ENCODE measurements at places on chromosomes 6 and 20.
A peak's percentile ranks its signal among the peaks of the same experiment; 100 is the strongest.

- no peak for DNase-seq
Observed at GRCh38 chr6:79066330-79066729, 11.7 kb downstream of the PHIP start.

GRCh38 chr6:144417681-144418080, 132.5 kb downstream of the UTRN start:
- DNase-seq, result no peak

DNA sequence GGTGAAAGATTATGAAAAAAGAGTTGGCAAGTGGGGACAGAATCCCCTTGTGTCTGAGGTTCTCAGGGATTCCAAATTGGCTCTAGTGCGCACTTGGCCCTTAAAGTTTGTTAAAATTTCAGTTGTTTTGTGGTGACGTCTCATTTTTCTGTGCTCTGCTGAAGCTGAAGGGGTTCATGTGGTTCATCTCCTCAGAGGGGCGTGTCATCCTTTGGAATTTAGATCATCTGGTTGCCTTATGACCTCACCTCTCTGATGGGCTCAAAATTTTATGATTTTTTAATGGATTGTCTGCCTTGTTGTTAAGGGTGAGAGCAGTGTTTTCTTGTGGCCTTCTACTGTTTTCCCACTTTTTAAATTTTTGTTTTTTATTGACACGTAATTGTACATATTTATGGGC, 20.3 kb downstream of the CYB5R4 start:
- no peak for DNase-seq

DNA sequence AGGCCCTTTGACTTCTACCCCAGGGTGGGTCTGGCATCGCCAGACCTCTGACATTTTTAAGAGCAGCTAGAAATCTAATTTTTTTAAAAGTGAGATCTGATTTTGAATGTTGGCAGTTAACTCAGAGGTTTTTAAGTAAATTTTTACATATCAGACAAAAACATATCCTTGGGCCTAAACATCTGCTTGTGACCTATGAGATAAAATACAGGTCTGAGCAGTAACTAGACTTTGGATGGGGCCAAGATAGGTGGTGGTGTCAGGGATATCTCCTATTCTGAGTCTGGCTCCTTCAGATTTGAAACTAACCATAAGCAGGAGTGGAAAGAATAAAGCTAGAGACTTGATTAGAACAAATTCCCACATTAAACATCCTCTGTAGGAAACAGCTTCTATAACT, 17.6 kb downstream of the RALY start:
- DNase-seq, result no peak

- no peak for DNase-seq
Observed at GRCh38 chr6:34151321-34152041, 5.6 kb upstream of the GRM4 start.

- no peak for DNase-seq
Observed at GRCh38 chr6:90151576-90152422, 144.8 kb downstream of the BACH2 start.

DNA sequence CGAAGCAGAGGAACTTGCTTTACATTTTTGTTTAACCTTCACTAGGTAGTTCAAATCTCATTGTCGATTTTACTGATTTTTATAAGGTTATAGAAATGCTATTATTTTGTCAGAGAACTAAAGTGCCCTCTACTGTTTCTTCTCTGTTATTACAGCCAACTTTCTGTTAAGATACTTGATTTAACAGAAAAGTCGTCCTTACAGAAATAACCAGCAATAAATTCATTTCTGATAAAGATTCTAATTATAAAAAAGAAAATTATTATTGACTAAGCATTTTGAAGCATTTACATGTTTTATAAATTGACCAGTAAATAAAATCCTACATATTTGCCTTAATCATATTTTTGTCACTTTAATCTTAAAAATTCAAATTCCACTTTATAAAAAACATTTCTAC, 60.8 kb downstream of the OGFRL1 start:
- DNase-seq, result peak; percentile 14

GRCh38 chr20:17614176-17614811, 44.4 kb downstream of the DSTN start:
- peak; percentile 41 for DNase-seq

GRCh38 chr6:11785415-11785773, 6.8 kb upstream of the ADTRP start:
- no peak for DNase-seq

- no peak for DNase-seq
Observed at GRCh38 chr6:26033941-26034354, 53.3 kb upstream of the HFE start.

- no peak for DNase-seq
Observed at GRCh38 chr20:37498066-37498665, 22.9 kb upstream of the NNAT start.

- no peak for DNase-seq
Observed at GRCh38 chr6:138689849-138690248, 83.7 kb upstream of the CCDC28A start.

DNA sequence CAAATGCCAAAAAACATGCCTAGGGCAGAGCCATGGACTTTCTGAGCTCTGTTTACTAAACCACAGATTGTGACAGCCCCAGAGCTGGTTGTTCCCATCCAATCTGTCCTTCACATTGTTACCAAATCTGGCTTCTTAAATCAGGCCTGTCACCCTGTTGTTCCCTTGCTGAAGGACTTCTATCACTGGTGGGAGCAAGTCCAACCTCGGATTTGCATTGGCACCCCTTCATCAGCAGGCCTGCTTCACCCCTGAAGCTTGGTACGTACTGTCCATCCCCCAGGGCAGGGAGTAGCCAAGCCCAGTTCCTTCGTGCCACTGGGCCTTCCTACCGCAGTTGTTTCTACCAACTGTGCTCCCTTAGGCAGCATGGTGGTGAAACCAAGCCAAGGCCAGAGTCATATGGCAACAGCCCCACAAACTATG, 357.3 kb upstream of the JARID2 start:
- DNase-seq, result no peak

DNA sequence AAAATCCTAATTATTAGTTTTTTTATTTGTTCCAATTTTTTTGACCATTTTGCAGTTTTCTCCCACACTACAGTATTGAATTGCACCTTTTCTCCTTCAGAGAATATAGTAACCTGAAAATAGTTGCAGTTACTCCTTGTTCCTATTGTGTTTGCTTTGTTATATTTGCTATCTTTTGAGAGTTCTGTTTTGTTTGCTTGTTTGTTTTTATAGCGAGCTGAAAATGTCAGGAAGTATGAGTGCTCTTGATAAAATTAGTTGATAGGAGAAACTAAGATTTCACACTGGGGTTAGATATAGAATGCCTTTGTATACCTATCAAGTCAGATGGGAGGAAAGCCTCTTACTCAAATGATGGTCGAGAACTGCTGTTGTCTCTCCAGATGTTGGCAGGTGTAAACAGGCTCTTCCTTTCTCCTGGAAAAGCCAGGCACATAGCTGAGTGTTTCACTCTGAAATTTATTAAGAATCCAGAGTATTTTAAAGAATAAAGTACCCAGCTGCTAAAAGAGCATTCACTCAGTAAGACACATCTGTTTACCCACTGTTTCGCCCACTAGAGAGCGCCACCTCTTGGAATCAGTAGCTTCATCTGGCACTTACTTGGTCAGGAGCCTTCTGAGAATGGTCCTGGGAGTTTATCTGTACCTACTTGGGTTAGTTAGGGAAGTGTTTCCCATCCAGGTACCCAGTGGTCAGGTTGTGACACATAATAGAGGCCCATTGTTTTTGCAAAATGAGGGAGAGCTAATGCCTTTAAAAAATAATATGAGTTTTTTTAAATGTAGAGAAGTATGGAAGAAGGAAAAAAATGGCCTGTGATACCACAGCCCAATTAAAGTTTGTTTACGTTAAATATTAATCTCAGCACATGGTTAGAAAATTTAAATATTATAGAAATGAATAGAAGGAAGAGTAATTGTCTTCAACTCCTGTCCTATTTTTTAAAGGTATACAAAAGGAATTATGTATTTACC, 11.2 kb downstream of the NT5DC1 start:
- DNase-seq, result peak; percentile 8

DNA sequence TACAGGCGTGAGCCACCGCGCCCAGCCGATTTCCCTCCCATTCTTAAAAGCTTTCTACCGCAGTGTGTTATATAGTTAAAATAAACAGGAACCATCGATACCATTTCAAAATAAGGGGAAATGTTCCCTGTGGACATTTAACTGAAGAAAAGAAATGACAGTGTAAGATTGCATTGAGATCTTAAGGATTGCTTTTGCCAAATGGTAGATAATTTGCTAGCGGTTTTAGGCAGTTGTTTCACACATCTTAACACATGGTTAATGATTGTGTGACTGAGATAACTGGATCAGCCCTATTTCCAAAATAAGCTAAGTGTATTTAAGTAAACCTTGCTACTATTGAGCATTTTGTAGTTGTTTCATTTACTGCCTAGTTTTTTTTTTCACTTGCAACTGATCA, 15.6 kb downstream of the STX16 start:
- DNase-seq, result no peak

GRCh38 chr6:35449287-35449881, 2.8 kb upstream of the FANCE start:
- peak; percentile 78 for DNase-seq

DNA sequence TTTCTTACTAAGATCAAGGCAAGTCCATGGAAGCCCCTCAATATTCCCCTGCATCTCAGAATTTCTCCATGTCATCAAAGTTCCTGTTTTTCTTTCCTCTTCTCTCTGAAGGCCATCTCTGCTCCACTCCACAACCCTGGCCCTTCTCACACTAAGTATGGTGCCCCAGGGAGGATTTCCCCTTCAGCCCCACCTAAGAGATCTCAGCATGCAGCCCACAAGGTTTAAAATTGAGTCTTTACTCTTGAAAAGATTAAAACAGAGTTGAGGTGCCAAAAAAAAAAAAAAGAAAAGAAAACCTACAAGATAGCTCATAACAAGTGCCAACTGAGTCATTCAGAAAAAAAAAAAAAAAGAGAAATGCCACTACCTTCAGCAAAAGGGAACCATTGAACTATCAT, 36.5 kb upstream of the TNFAIP3 start:
- DNase-seq, result no peak

DNA sequence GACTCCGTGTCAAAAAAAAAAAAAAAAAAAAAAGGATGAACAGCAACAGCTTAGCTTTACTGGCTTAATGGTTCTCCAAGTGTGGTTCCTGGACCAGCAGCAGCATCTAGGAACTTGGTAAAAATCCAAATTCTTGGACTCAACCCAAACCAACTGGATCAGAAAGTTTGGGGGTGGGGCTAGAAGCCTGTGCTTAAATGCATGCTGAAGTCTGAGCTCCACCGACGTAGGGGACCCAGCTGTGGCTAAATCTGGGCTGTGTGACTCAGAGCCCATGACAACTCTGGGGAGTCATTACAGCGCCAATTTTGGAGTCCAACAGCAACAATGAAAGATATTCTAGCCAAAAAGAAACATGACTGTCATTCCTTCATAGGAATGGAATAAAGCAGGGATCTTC, 13.6 kb upstream of the CHD6 start:
- no peak for DNase-seq
